CD8-positive, alpha-beta memory T cell (primary cell): ENCODE measurements at places on chromosomes 16 and 17.

DNA sequence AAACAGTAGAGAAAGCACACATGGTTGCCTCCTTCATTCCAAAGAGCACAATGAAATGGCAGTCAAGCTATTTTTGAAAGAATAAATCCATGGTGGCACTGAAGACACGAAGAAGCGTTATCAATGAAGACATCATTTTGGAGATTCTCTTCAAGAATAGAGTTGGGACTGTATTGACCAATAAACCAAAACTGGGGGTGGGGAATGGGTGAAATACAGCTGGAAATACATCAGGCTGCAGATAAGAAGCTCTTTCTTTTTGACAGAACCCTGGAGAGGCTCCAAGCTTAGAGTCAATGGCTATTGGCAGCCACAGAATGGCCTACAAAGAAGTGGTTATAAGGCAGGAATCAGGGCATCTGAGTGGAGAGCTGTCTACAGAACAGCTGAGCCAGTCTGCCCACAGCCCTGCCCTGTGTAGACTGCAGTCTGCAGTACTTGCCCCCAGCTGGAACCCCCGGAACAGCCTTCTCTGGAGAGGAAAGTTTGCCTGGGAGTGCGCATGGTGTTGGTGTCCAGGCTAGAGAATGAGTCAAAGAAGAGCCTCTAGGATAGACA, 100.4 kb downstream of the STX8 start:
- DNase-seq = no peak

DNA sequence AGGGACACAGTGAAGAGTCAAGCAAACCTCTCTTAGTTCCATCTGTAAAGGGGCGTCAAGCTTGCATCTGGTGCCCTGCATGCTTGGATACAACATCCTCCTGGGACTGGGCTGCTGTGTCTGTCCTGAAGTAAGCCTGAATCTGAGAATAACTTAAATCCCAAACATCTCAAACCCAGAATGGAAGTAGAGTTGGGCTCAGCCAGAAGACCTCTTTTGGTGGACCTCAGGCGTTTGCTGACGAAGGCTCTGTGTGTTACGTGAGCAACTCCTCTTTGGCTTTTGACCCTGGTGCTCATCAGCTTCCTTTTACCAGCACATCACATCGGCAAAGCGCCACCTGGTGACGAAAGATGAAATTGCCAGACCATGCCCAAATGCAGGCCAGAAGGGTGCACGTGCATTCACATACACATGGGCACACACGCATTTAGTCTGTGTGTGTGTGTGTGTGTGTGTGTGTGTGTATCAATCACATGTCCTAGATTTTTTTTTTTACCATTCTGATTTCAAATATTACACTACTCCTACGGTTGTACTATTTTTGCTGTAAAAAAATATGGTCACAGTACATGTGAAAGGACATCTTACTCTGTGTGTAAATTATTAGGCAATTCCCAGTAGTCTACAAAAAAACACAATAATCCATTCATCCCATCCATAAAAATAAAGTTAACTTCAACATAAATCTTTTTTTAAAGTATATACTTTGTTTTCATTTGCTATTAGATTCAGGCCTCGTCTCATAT, 41.1 kb upstream of the FOXJ1 start:
- peak; percentile 87 for DNase-seq

- peak; percentile 29 for DNase-seq
Observed at GRCh38 chr17:45149669-45150664, 1.7 kb downstream of the HEXIM1 start.

GRCh38 chr17:48644910-48645557, 18.9 kb upstream of the HOXB9 start:
- DNase-seq = no peak

DNA sequence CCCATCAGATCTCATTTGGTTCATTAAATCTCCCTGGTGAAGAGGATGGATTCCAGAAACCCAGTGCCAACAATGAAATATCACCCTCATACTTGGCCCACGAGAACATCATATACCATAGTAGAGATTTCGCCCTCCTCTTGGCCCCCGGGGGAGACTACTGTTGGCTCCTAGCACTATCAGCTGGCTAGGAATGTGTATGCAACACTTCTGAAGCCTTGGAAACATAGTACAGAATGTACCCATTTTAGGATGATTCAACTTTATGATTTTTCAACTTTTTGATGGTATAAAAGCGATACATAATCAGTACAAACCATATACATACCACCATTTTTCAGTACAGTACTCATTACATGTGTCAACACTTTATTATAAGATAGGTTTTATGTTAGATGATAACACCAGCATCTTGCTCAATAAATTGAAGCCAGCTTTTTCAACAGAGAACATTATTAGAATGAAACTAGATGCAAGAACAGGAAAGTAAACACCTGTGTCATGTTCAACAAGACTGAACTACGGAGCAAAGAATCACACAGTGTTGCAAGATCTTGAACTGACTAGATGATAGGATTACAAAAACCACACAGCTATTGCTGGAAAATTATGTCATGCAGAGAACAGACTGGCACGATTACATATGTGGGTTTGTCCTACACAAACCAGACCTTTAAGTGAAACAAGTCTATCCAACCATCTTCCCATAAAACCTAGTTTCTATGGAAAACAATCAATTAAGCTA, 17.2 kb downstream of the RSL1D1 start:
- DNase-seq = no peak

GRCh38 chr17:77499699-77500435, 359.1 kb downstream of the SEC14L1 start:
- peak; percentile 43 for DNase-seq

DNA sequence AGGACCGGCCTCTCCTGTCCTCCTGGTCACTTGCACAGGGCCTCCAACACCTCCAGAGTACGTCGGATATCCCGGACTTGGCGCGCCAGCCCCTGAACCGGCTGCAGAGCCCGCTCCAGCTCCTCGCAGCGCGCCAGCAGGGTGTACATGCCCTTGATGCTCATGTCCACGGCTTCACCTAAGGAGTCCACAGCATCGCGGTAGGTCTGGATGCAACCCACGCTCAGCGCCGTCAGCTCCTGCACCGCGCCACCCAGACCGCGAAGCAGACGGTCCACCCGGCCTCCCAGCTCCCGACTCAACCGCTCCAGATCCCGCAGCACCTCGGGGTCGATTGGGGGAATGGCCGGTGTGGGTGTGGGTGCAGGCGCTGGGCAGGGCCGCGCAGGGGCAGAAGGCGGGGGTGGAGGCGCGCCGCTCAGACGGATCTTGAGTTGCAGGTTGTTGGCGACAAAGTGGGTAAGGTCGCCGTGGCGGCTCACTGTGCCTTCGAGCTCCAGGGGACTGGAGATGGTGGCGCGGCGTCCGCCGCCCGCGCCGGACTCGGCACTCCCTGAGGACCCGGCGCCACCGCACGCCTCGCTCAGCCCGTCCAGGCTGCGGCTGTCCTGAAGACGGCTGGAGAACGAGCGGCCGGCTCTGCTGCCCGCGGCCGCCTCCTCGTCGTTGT, 804 bp downstream of the BORCS6 start:
- peak; percentile 45 for DNase-seq

GRCh38 chr17:70256751-70257150, 87.4 kb downstream of the KCNJ2 start:
- no peak for DNase-seq

DNA sequence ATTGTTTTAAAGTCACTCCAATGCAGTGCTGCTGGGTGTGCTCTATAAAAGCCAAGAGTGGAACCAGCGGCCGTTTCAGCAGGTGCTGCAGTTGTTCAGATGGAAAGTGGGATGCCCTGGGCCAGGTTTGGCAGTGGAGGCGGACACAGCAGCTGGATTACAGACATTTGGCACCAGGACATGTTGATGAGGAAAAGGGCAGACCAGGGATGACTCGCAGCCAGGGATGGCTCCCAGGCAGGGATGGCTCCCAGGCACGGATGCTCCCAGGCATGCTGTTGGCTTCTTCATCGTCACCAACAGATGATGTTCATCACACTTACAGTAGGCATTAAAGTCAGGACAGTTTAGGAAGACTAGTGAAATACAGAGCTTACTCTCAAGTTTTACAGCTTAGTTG, 10.0 kb downstream of the GAN start:
- DNase-seq = no peak

GRCh38 chr16:23214796-23215195, 32.3 kb downstream of the SCNN1G start:
- DNase-seq = no peak

DNA sequence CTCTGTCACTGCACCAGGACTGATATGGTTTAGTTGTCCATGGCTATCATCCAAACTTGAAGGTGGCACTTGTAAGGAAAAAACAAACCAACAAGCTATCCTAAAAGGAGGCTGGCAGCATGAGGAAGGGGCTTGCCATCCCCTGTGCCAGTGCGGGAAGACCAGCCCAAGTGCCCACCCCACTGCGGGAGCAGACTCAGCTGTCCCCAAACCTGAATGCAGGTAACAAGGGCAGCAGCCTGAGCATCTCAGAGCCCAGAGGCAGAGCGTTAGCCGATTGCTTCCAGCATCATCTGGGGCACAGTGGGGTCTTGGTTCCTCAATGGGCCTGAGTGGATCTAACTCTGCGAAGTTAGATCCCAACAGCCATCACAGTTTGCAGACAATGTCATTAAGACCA, 29.2 kb upstream of the C16orf78 start:
- no peak for DNase-seq

- no peak for DNase-seq
Observed at GRCh38 chr17:77325577-77326075, 184.9 kb downstream of the SEC14L1 start.

GRCh38 chr17:31068291-31068690, 26.5 kb upstream of the NF1 start:
- peak; percentile 3 for DNase-seq

DNA sequence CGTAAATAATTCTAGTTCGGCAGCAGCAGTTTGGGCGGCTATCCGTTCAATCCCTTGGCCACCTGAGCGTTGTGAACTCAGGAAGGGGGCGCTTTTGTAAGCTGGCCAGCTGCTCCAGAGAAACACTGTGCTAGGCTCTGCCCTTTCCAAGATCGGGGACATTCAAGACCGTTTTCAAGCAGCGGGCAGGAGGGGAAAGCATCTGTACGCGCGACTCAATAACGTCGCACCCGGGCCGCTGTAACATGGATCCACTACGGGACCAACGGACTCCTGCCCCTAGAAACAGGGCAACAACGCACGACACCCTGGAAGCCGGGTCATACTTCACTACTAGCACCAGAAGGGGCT, 463 bp downstream of the TOP2A start:
- no peak for DNase-seq

- DNase-seq = no peak
Observed at GRCh38 chr16:48540222-48540900, 69.6 kb downstream of the N4BP1 start.

GRCh38 chr16:86824751-86825296, 246.5 kb downstream of the FOXL1 start:
- DNase-seq = no peak

GRCh38 chr17:64787255-64787920, 125.3 kb upstream of the SMURF2 start:
- no peak for DNase-seq

GRCh38 chr17:2684549-2684948, 27.0 kb downstream of the CLUH start:
- DNase-seq = no peak

- no peak for DNase-seq
Observed at GRCh38 chr17:27513849-27514248, 57.6 kb downstream of the KSR1 start.

GRCh38 chr16:66277311-66278070, 89.0 kb upstream of the CDH5 start:
- no peak for DNase-seq

DNA sequence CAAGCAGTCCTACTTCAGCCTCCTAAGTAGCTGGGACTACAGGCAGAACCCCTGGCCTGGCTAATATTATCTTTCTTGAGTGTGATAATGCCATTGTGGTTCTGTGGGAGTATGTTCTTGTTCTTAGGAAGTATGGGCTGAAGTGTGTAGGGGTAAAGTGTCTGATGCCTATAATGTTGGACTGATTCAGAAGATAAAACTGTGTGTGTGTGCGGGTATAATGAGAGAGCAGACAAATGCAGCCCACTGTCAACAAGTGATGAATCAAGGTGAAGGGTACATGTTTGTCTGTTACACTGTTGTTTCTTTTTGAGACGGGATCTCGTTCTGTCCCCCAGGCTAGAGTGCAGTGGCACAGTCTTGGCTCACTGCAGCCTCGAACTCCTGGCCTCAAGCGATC, 127.5 kb downstream of the CLEC16A start:
- DNase-seq = no peak
